NCI-H774 (cell line): ENCODE measurements at places on chromosomes 5 and 9.

- no peak for DNase-seq
Measured at GRCh38 chr9:107948086-107948485, 458.5 kb upstream of the KLF4 start.

GRCh38 chr9:88891040-88891439 lies 100.2 kb upstream of the S1PR3 start:
- DNase-seq, result no peak

DNA sequence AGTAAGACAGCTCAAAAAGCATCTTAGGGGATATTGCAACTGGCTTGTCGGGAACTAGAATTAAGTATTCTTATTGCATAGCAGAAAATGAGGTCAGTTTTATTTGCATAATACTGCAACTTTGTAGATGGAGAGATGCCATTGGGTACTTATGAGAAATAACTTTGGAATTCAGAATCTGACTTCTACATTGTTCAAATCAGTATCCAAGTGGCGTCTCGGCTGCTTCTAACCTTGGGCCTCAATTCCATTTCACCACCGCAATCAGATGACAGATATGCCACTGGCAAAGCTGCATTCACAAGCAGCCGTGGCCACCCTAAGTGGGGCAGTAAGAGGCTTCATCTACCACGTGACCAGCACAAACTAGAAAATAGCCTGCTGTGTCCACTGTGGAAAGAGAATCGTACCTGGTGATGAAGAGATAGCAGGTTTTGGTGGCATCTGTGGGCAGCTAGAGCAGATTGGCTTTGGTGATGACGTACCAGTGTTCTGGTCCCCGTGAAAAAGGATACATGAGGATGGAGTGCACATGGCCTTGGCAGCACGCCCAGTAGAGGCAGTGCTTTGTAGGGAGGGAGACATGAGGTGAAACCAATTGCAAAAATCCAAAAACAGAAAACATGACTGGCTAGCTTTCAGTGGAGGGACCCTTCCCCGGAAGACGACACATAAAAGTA lies 116.6 kb downstream of the KLHL3 start:
- no peak for DNase-seq

DNA sequence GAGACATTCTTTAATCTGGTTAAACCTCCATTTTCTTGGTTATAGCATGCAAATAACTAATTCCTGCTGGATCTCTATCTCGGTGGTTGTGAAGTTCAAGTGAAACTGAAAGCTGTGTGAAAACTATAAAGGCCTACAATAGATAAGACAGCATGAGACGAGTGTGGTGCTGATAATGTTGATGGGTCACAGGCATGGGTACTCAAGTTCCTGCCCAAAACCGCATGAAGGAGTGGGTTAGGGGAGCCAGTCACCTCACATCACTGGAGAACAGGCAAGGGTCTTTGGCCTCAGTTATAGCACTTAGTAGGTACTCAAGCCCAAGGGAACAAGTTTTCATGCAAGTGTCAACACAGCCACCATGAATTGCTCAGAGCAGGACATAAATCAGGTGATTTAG lies 16.7 kb downstream of the HMHB1 start:
- DNase-seq, result no peak
